ENCODE measurements at places on chromosomes 4 and X.

DNA sequence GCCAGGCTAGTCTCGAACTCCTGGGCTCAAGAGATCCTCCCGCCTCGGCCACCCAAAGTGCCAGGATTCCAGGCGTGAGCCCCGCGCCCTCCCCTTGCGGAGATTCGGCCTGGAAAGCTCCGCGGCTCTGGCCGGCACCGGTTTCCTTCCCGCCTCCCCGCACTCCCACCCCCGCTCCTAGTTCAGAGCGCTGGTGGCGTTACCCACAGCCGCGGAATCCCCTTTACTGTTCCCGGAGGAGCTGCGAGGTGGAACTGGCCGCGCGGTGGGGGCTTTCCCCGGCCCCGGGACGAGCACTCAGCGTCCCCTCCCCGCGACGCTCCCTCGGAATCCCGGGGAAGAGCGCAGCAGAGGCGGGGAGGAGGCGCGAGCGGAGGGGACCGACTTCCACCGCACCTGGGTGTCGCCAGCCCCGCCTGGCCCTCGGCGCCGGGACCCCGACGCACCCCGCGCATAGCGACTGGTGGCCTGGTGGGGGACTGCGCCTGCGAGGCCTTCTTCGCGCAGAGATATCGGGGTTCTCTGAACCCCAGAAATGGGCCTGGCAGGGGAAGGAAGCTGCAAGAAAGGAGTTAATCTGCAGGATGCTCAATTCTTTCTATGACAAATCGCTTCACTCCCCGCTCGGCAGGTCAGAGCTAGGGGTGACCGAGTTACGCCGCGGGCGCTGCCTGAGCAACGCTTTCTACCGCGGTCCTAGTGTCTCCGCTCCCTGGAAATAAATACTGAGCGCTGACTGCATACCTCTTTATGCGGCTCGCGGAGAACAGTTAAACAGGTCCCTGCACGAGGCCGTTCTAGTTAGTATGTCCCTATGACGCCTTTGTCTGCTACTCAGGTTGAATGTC, 14.6 kb upstream of the SLC25A4 start:
- DNase-seq: peak; percentile 3

- DNase-seq: no peak
Observed at GRCh38 chr4:2995546-2996265, 32.3 kb downstream of the GRK4 start.

GRCh38 chr4:156705311-156705710, 266.3 kb downstream of the PDGFC start:
- no peak for DNase-seq

DNA sequence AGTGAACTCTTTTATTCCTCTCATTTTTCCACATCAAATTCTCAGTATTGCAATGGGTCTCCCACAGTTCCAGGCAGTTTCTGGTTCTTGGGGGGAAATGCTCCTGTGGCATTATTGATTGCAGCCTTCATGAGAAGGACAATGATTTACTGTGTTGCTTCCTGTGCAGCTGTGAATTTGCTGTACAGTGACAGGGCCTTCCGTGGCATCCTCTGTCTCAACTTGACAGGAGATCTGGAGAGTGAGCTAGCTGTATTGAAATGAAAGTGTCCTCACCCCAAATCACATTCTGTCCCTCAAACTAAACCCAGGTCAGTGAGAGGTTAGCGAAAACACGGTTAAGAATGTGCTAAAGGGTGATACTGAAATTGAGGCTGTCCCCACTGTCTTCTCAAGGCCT, 77.1 kb upstream of the ATOH1 start:
- no peak for DNase-seq

GRCh38 chrX:7927259-7928167, at the start of gene PNPLA4:
PNPLA4 (minus strand) TSS chrX:7927413; CDS start chrX:7926119, 1,294 bp downstream.
- no peak for DNase-seq

DNA sequence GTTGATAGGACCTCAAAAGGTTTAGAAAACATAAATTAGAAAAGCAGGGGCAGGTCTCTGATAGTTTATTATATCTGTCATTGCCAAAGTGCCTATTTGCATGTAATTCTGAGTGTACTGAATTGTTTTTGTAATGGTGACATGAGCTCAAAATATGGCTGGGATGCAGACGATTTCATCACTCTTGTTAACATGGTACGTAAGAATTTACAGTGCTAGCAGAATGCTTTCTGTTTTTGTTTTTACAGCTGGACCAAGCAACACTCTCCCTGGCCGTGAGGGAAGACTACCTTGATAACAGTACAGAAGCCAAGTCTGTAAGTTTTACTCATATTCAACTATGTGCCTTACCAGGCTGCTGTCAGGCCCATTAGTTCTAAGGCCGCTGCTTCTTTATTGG, 58.1 kb downstream of the PHEX start:
- no peak for DNase-seq

DNA sequence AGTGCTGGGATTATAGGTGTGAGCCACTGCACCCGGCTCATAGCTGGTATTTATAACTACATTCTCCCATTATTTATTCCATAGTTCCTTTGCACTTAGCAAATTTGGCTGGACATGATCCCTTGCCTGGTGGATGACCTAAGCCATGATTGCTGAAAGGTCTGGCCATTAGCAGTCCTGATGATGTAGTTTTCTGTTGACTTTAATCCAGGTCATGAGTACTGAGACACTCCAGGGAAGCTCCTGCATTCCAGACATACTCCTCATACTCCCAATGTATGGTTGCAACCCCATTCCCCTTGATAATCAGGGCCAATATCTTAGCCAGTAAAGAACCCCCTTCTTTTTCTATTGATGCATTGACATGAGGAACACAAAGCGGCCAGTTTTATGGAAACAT, 24.4 kb upstream of the MGST2 start:
- DNase-seq: no peak

GRCh38 chr4:126440297-126440696, 1125.5 kb downstream of the FAT4 start:
- DNase-seq: no peak

DNA sequence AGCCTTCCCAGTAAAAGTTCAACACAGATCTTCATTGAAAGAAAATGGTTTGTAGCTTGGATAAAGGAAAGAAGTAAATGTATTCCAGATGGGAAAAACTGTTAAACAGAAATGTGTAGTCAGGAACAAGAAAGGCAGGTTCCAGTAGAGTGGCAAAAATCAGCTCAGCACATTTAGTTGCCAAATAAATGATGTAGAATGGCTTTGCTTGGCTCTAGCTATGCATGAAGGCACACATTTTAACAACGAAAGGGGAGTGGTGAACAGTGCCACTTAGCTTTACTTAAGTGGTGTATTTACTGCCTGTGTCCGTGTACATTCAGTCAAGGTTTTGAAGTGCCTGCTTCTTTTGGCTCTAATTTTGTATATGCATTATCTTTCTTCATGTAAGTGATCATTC, 644.5 kb upstream of the ATOH1 start:
- DNase-seq: peak; percentile 85

DNA sequence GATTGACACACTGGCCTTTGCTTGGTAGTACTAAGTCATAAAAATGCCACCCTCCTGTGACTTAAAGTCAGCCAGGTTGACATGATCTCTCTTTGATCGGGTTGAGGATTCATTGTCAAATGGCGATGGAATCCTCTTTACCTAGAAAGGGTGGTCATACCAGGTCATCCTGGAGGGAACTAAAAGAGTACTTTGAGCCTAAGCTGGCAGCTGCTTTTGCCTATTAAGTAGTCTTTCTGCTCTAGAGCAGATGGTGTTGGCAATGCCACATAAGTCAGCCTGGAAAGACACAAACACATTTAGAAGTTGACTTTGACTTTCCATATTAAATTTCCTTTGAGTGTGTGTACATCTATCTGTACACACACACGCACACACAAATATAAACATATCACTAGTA, 39.2 kb upstream of the C4orf54 start:
- no peak for DNase-seq

DNA sequence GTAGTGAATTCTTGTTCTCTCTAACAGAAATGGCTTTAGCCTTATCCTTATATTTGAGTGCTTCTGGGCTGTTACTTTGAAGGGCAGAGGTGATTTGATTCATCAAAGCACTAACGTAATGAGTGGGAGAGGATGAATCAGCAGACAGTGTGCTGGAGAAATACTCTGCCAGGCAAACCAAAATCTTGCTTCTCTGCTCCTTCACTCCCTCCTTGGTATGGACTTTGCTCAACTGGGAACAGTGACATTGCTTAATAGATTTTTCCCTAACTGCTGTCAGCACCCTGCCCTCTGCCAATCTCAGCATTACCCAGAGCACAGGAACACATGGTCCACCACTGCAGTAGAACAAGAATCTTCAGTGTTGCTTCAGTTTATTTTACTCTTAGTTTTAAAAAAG, 56.0 kb downstream of the PDLIM5 start:
- no peak for DNase-seq

DNA sequence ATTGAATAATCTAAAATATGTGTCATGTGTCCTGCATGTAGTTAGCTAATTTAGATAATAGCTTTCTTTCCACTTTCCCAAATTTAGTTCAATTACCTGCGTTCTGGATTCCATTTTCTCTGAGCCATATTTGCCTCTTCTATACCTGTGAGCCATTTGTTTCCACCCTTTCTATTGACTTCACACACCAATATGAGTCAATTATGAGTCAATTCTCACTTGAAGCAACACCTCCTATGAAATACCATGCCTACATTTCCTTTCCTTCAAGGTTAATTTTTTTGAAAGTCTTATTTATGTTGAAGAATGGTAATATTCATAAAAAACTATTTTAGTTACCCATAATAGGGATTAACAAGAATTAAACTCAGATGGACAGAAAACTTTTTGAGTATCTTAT, 25.8 kb downstream of the NPY2R start:
- DNase-seq: no peak

DNA sequence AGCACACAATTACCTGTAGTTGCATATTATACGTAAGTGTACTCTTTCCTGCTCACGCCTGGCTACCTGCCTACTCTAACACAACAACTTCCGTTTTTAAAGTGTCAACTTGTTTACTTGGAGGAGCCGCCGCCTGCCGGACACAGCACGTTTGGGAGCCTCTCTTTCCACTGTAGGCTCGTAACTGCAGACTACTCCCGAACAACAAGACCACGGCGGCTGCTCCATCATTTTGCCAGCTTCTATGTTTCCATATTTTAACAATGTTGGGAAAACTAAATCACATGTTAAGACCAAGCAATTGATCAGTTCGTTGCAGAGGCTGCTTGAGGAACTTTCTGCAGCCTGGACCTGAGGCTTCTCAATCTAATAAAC, 841 bp downstream of the MTNR1A start:
- DNase-seq: peak; percentile 32

- no peak for DNase-seq
Observed at GRCh38 chrX:119008110-119008744, 33.8 kb downstream of the LONRF3 start.

DNA sequence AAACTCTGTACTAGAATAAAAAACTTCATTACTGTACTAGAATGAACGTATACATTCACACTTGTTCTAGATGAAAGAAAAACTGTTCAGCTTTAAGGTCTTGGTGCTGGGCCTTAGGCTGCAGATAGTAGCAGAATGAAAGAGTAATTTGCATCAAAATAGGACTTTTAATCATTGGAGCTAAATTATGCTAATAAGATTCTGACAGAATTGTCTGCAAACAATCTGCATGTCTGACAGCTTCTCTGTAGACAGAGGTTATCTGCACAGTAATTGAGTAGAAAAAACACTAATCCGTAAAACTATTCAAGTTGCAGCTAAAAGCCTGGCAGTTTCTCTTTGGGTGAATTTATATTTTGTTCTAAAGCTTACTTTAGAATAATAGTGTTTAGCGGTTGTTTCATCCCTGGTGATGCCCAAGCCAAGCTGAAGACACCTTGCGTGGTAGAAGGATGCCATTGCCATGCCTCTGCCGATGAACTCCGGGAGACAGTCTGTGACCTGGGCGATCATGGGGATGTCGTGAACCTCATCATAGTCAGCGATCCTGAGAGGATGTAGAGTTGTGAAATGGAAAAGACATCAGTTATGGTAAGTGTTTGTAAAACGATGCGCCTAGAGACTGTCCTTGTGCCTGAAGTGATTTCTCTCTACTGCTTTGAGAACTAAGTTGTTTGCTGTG, 25.3 kb downstream of the LRP2BP start:
- DNase-seq: no peak

DNA sequence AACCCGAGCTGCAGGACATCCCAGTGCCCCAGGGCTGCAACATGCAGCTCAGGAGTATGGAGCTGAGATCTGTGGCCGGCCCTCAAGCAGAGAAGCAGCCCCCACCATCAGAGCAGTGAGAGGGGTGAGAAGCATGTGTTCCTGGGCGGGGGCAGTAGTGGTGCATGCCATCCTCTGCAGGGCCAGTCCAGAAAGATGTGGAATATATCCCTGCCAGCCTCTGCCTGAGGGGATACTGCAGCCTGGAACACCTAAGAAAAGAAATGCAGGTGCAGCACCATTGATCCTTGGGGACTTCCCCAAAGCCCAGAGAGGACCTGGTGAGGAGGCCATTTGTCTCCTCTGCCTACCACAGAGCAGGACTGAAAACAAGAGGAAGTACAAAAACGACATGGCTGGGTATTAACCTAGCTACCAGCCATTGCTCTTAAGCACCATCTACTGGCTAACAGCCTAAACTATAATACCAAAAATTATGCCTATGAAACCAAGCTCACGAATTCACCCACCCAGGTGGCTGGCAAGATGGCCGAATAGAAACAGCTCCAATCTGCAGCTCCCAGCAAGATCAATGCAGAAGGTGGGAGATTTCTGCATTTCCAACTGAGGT, 158.8 kb downstream of the ADGRA3 start:
- DNase-seq: peak; percentile 35

DNA sequence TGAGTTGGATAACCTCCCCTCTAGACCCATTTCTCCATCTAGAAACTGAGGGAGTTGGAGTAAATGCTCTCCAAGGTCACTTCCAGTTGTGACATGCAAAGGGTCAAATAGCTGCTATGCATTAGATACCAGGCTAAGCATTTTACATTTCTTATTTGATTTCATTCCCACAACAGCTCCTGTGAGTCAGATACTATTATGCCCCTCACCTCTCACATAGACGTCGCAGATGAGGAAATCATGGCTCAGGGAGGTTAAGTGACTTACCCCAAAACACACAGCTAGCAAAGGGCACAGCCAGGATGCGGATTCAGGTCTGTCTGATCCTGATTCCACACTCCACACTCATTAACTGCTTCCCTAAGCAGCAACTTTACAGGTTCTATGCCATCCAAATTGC, 57.7 kb downstream of the PRPS1 start:
- no peak for DNase-seq

- DNase-seq: no peak
Observed at GRCh38 chrX:122941806-122942205, 242.3 kb upstream of the GRIA3 start.

- no peak for DNase-seq
Observed at GRCh38 chr4:147542229-147542990, 61.5 kb downstream of the EDNRA start.

DNA sequence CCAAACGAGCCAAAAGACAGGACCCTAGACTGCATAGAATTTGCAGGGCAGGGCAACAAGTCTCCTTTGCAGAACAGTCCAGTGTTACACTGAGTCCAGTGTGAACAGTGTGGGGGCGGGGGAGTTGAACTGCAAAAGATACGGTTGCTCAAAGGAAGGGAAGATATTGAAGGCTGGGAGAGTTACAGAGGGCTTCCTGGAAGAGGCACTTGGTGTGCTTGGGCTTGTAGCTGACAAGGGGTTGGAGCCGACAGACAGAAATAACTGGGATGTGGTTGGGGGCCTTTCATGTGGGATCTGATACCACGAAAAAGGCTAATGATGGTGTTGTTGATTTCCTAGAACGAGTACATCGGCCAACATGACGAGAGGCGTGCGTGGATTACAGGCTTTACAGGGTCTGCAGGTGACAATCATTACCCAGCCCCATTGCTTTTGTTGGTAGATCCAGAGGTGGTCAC, 6.1 kb downstream of the XPNPEP2 start:
- no peak for DNase-seq

- peak; percentile 1 for DNase-seq
Observed at GRCh38 chr4:72302981-72303704, 265.9 kb downstream of the ADAMTS3 start.

- DNase-seq: no peak
Observed at GRCh38 chrX:68727696-68728095, 80.2 kb downstream of the STARD8 start.
